CD4-positive, CD25-positive, alpha-beta regulatory T cell (primary cell): ENCODE measurements at places on chromosomes 12 and 14.

- H3K4me3 ChIP-seq: no peak overlapping the region
- H3K27ac ChIP-seq: no peak overlapping the region
- DNase-seq: no peak
- H3K4me1 ChIP-seq: no peaks in the 10 kb centered on the region
- H3K36me3 ChIP-seq: no peaks in the 10 kb centered on the region
Measured at GRCh38 chr14:37406095-37406494, 189.0 kb downstream of the FOXA1 start.

DNA sequence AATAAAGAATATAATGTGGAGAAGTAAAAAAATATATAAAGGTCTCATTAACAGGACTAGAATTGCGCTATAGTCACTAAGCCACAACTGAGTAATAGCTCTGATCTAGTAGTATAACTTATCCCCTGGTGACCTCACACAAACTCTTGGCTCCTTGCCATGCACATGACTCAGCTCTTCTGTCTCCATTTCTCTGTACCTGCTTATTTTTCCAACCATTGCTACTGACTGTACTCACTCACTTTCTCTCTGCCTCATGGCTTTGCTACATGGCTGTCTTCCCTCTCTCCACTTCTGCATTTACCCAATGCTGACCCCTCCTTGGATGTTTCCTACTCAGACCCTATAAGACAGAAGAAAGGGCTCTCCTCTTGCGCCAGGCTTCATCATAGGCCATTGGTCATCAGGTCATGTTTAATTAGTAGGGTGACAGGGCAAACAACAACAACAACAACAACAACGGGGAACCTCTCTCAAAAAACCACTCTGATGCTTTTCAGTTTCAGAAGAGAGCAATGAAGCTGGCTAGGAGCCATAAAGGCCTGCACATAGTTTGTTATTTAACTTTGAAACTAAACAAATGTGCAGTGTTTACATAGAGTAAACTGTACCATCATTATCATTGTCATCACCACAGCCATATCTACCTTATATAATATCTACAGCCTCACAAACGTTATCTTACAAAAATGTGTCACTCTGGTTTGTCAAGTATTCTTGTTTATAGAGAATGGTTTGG, 25.6 kb upstream of the KRAS start:
- DNase-seq: peak; percentile 10
- no peaks in the 10 kb centered on the region for H3K36me3 ChIP-seq
- peaks cover 19% of the 10 kb centered on the region for H3K4me1 ChIP-seq
- H3K27me3 ChIP-seq: no peaks in the 10 kb centered on the region

- H3K36me3 ChIP-seq: no peaks in the 10 kb centered on the region
- no peak overlapping the region for H3K27ac ChIP-seq
- H3K4me3 ChIP-seq: no peak overlapping the region
- peaks cover 50% of the 10 kb centered on the region for H3K4me1 ChIP-seq
Measured at GRCh38 chr14:76931631-76932402, 96.7 kb downstream of the IRF2BPL start.

DNA sequence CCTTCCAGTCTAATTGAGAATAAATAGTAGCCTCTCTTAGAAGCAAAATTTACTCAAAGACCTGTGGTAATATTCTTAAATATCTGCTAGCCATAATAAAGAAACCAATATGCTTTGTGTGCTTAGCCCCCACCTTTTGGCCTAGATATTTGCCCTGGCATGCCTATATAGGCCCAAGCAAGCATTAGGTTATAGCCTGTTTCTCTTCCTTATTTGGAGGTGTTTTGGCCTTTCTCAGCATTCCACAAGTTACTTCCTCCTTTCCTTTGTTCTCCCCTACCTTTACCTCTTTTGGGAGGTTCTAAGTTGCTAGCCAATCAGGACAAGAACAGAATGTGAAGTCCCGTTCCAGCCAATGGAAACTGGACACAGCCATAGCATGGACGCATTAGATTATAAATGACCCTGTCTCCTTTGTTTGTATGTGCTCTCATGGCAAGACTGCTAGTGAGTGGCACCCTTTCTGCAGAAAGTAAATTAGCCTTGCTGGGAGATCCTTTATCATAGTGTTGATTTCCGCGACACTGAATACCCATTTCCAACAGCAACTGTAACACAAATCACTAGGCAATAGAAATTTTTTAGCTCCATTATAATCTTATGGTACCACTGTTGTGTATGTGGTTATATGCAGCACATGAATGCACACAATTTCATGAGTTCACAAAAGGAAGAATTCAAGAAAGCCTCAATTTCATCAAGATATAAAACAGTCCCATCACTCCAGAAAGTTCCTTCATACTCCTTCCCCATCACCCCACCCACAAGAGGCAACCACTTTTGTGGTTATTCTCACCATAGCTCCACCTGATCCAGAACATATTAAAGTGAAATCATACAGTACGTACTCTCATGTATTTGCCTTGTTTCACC, 37.6 kb downstream of the CEP83 start:
- H3K4me3 ChIP-seq: no peak overlapping the region
- no peaks in the 10 kb centered on the region for H3K36me3 ChIP-seq
- no peaks in the 10 kb centered on the region for H3K27me3 ChIP-seq
- DNase-seq: no peak
- no peak overlapping the region for H3K27ac ChIP-seq
- H3K4me1 ChIP-seq: no peaks in the 10 kb centered on the region

GRCh38 chr12:111993292-111994150, 19.4 kb downstream of the TMEM116 start:
- peaks cover 57% of the 10 kb centered on the region for H3K4me1 ChIP-seq
- peak overlapping the region; percentile 86 for H3K4me3 ChIP-seq
- no peaks in the 10 kb centered on the region for H3K27me3 ChIP-seq
- DNase-seq: no peak
- peak overlapping the region; percentile 66 for H3K27ac ChIP-seq
- H3K36me3 ChIP-seq: peaks cover 4% of the 10 kb centered on the region

- no peak for DNase-seq
- no peaks in the 10 kb centered on the region for H3K36me3 ChIP-seq
- H3K27ac ChIP-seq: no peak overlapping the region
- H3K4me1 ChIP-seq: no peaks in the 10 kb centered on the region
Measured at GRCh38 chr14:55450124-55450523, 9.7 kb upstream of the TBPL2 start.

DNA sequence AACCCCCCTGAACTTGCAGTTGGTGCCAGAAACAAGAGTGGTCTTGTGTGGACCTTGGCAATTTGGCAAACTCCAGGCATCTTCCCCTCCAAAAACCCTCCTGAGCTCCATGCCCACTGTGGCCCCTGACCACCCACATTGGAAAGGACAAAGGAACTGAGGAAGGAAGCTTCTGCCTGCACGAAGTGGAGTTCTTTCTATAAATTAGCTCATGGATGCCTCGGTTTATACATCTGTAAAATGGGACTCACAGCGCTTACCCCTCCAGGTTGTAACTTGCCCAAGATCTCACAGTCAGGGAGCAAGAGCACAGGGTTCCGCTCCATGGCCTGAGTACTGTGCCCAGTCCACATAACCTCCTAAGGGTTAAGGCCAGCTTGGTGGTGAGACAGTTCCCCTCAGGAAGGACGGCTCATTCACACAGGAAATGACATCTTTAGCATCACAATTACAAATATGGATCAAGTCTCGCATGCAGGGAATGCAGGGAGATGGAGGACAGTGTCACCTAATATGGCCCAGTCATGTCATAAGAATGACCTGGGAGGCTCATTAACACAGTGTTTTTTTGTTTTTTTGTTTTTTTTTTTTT, 66.6 kb downstream of the CLMN start:
- H3K27me3 ChIP-seq: no peaks in the 10 kb centered on the region
- no peak overlapping the region for H3K4me3 ChIP-seq
- H3K27ac ChIP-seq: no peak overlapping the region
- H3K36me3 ChIP-seq: no peaks in the 10 kb centered on the region
- DNase-seq: no peak
- H3K4me1 ChIP-seq: no peaks in the 10 kb centered on the region

GRCh38 chr14:104786091-104786586, 9.4 kb downstream of the AKT1 start:
- H3K27me3 ChIP-seq: no peaks in the 10 kb centered on the region
- DNase-seq: no peak
- H3K4me3 ChIP-seq: no peak overlapping the region
- H3K36me3 ChIP-seq: no peaks in the 10 kb centered on the region

DNA sequence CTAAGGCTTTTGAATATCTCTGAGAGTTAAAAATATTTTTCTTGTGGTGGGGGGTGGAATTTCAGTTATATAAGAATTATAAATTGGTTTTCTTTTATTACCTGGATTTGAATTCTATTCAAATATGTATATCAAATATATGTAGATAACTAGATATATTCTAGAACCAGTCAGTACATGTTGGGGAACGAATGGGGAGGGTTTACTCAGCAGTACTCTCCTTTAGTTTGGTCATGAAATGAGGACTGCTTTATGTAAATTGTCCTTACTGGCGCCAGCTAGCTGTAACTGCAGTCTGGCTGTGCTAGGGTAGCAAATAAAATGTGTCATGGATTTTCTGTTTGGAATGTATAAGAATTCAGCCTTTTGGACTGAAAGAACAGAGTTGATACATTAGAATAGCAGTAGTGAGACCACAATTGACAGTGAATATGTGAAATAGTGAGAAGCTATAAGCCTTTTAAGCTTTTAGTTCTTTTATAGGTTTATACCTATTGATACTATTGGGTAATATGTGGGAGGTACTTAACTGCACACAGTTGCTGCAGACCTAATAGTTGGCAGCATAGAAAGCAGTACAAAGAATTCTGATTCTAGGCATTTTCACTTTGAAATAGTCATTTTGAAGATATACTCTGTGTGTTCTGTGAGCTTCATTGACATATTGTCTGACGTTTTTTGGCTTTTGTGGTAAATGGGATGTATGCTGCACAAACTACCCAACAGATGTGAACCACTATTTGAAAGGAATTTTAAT, 29.0 kb downstream of the ATF7IP start:
- H3K4me1 ChIP-seq: peaks cover 81% of the 10 kb centered on the region
- peak; percentile 84 for DNase-seq
- peak overlapping the region; percentile 78 for H3K4me3 ChIP-seq
- no peaks in the 10 kb centered on the region for H3K27me3 ChIP-seq

GRCh38 chr12:5008661-5009060, 35.0 kb upstream of the KCNA5 start:
- H3K4me3 ChIP-seq: no peak overlapping the region
- peaks cover 4% of the 10 kb centered on the region for H3K27me3 ChIP-seq
- no peak for DNase-seq
- no peaks in the 10 kb centered on the region for H3K4me1 ChIP-seq

- H3K27ac ChIP-seq: no peak overlapping the region
- no peak for DNase-seq
- no peak overlapping the region for H3K4me3 ChIP-seq
- no peaks in the 10 kb centered on the region for H3K4me1 ChIP-seq
- H3K27me3 ChIP-seq: no peaks in the 10 kb centered on the region
Measured at GRCh38 chr12:90504806-90505205, 450.2 kb downstream of the CCER1 start.

GRCh38 chr14:74265301-74265965, 26.2 kb downstream of the VSX2 start:
- DNase-seq: no peak
- H3K36me3 ChIP-seq: no peaks in the 10 kb centered on the region
- no peak overlapping the region for H3K27ac ChIP-seq
- H3K4me1 ChIP-seq: no peaks in the 10 kb centered on the region

- H3K27me3 ChIP-seq: no peaks in the 10 kb centered on the region
- H3K4me1 ChIP-seq: peaks cover 9% of the 10 kb centered on the region
- peak overlapping the region; percentile 42 for H3K4me3 ChIP-seq
- peak; percentile 52 for DNase-seq
- no peaks in the 10 kb centered on the region for H3K36me3 ChIP-seq
Measured at GRCh38 chr12:101671157-101671791, 26.2 kb upstream of the CHPT1 start.

DNA sequence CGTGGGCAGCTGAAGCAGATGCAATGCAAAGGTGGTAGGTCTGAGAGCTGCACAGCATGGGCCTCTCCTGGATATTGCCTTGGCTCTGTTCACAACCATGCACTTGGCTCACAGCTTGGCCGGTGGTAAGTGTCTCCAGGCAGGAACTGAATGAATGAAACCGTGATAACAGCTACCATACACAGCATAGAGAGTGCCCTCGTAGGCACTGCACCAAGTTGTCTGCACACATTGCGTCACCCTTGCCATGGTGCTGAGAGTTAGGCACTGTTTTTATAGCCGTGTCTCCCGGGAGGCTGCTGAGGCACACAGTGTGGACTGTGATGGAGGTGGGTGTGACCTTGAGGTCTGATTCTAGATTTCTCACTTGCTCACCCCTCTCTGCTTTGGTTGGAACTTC, 157.6 kb upstream of the VASH1 start:
- no peaks in the 10 kb centered on the region for H3K4me1 ChIP-seq
- no peak overlapping the region for H3K4me3 ChIP-seq
- no peaks in the 10 kb centered on the region for H3K36me3 ChIP-seq
- no peak overlapping the region for H3K27ac ChIP-seq

DNA sequence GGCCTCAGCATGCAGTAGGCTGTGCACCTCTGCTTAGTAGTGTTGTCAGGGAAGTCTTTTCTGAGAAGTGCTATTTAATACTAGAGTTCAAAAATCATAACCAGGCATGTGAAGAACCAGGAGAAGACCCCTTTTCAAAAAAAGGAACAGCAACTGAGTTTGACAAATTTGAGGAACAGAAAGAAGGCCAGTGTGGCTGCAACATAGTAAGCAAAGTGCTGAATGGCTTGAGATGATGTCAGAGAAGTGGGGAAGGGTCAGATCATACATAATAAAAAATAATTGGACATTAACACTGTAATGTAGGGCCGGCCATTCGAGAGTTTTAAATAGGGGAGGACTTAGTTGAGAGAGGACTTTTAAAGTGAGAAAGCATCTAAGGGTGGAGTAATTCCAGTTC, 11.1 kb upstream of the CNTN1 start:
- H3K4me1 ChIP-seq: no peaks in the 10 kb centered on the region
- H3K36me3 ChIP-seq: no peaks in the 10 kb centered on the region
- H3K27me3 ChIP-seq: no peaks in the 10 kb centered on the region

GRCh38 chr14:53619691-53620231, 336.9 kb downstream of the BMP4 start:
- no peak overlapping the region for H3K27ac ChIP-seq
- H3K4me3 ChIP-seq: no peak overlapping the region
- H3K36me3 ChIP-seq: no peaks in the 10 kb centered on the region
- no peaks in the 10 kb centered on the region for H3K4me1 ChIP-seq

GRCh38 chr14:105689722-105690121, 163.3 kb downstream of the TMEM121 start:
- DNase-seq: no peak
- no peak overlapping the region for H3K27ac ChIP-seq
- H3K27me3 ChIP-seq: no peaks in the 10 kb centered on the region
- H3K36me3 ChIP-seq: no peaks in the 10 kb centered on the region
- no peak overlapping the region for H3K4me3 ChIP-seq

DNA sequence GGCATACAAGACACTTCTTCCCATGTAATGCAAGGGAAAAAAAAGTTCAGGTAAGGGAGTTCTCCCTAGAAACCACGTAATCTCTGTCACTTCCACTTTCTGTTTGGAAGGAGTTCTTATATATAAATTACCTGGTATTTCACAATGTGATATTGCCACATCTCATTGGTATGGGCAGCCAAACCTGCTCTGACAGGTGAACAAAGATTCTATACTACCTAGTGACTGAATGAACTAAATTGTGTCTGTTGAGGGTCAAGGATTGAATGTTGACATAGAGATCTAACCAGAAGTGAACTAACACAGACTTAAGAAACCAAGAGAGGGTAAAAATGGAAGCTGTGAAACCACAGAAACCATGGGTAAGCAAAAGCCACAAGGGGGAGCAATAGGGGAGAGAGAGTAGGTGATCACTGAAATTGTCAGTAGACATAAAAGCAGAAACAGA, 161.3 kb downstream of the RPL10L start:
- H3K36me3 ChIP-seq: no peaks in the 10 kb centered on the region
- no peaks in the 10 kb centered on the region for H3K4me1 ChIP-seq
- DNase-seq: no peak
- H3K4me3 ChIP-seq: no peak overlapping the region
- no peak overlapping the region for H3K27ac ChIP-seq
- H3K27me3 ChIP-seq: no peaks in the 10 kb centered on the region
